ENCODE measurements at places on chromosomes 1 and 21. TPM values are rescaled to one million over a fixed set of nuclear protein-coding genes. Genes with fewer than 3 reads are reported as not detected.

LCE2B gene
- not detected for total RNA-seq

DNA sequence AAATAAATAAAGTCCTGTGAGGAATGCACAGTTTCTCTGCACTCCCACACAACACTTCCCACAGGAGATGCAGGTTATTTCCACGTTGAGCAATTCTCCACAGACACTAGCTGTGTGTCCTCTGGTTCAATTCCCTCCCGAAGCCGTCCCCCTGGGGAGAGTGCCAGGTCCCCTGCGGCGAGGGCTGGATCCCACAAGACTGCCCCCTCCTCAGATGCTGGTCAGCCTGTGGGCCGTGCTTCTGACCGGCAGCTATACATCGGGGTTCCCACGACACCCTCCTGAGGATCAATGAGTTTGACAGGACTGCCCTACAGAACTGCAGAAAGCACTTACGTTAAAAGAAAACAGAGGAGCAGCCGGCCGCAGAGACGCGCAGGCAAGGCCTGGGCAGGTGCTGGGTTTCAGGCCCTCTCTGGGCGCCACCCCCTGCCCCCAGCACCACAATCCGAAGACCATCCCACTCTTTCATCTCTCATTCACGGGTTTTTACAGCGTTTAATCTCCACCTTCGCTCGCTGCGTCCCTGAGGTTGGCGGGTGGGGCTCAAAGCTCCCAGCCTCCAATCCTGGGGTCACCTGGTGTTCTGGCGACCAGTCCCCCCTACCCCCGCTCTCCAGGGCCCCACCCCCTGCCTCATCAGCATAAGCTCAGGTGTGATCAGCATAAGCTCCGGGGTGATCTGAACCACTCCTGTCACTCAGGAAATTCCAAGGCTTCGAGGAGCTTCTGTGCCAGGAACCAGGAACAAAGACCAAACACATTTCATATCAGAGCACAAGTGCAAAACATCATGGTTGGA, 9.3 kb downstream of the SLC35E2B start:
- peaks cover 4% of the 10 kb centered on the region for H3K36me3 ChIP-seq
- no peaks in the 10 kb centered on the region for H3K27me3 ChIP-seq
- no peaks in the 10 kb centered on the region for H3K4me1 ChIP-seq
- DNase-seq, result no peak

TADA1 gene
- 7.5 TPM for total RNA-seq

KCNT2 gene
- total RNA-seq, result 5.1 TPM

DNA sequence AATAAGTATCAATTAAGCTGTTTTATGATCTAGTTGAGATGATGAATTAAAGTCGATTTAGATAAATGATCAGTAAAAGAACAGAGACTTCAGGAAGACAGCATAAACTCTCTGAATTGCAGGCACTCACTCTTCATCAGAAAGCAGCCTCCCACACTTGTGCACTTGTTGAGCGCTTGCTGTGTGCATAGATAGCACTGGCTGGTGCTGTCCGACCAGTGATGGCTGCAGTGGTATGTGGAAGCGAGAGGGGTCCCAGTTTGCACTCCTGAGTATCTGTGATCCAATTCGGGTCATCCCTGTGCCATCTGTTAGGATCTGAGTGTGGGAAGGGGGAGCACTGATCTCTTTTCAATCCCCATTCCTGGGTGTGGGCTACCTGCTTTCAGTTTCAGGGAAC, 137.8 kb downstream of the CAMTA1 start:
- H3K27ac ChIP-seq, result no peak overlapping the region
- H3K36me3 ChIP-seq, result no peaks in the 10 kb centered on the region
- no peak overlapping the region for H3K4me3 ChIP-seq
- H3K27me3 ChIP-seq, result no peaks in the 10 kb centered on the region
- no peak for DNase-seq

Data from left lung (tissue), 14 donors.